HFF-Myc (cell line): ENCODE measurements at places on chromosomes 4 and X.

GRCh38 chrX:134443020-134443419, 16.9 kb upstream of the HPRT1 start:
- DNase-seq, result no peak

GRCh38 chr4:163598028-163598427, 103.5 kb downstream of the TMA16 start:
- no peak for DNase-seq

DNA sequence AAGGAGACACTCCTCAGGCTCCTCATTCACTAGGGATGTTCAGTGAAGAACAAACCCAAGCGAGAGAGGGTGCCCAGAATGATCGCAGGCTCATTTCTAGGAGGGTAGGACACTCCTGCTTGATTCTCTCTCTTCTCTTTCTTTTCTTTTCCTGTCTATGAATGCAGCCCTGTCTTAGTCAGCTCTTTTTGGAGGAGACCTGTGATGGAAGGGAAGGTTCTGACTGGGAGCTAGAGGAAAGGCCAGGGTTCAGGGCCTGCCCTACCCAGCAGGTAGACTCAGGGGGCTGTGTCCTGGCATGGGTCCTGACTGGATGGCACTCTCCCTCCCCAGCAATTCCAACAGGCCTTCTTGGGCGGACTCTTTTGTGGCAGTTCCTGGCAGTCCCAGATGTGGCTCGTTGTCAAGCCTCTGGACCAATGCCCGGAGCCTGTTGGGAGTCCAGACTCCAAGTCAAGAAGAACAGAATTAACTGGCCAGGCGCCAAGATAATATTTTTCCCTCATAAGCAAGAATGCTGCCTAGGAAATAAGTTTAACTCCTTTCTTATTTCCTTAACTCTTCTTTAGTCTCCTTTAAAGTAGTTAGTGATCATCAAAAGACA, 139.4 kb upstream of the SCML1 start:
- no peak for DNase-seq

- no peak for DNase-seq
These were observed 86.8 kb downstream of the WDFY3 start for GRCh38 chr4:84879651-84880200.

DNA sequence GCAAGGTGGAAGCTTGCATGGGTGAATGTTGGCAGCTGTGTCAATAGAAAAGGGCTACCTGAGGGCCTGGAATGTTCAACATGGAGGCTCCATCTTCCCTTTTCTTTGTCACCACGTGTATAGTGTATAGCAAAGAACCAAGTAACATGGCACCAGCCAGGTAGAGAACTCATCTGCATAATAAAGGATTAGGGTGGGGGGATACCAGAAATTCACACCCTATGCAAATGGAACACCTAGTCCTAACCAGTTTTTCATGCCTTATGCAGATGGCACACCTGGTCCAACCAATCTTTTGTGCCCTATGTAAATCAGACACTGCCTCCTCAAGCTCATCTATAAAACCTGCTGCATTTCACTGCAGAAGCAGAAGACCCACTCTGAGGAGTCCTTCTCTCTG, 169.6 kb upstream of the GLRA2 start:
- DNase-seq, result no peak

DNA sequence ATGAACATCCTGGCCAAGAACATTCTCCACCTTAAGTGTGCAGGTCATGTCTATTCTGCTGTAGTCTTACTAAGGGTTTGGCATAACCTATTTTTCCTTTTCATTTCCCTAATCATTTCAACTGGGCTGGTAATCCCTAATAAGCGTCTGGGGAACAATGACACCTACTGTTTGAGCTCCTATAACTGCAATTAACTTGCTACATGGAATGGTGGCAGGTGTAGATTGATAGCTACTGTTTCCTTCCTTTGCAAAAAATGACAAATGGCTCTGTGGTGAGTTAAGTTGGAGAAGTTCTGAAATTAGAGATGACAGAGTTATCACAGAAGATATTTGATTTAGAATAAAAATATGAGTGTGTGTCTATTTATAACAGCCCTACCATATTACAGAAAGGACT, 104.5 kb upstream of the NAP1L5 start:
- DNase-seq, result no peak

DNA sequence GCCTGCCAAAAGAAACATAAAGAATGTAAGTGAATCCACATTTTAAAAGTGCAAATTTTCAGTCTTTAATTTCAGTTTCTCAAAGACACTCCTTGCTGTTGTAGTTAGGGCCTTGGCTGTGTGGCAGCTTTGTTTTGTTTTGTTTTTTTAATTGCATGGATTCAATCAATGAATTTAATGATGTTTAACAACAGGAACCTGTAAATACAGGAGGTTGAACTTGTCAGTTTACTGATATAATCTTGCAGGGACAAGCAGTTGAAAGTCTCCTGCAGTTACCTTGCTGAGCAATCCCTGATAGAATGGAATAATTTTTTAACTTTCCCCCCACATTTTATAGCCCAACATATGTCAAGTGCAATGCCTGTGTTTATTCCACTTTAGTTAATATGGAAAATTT, 528.3 kb upstream of the PCDH7 start:
- no peak for DNase-seq

- DNase-seq, result no peak
These were observed 726.0 kb downstream of the GRID2 start for GRCh38 chr4:93029769-93030168.

DNA sequence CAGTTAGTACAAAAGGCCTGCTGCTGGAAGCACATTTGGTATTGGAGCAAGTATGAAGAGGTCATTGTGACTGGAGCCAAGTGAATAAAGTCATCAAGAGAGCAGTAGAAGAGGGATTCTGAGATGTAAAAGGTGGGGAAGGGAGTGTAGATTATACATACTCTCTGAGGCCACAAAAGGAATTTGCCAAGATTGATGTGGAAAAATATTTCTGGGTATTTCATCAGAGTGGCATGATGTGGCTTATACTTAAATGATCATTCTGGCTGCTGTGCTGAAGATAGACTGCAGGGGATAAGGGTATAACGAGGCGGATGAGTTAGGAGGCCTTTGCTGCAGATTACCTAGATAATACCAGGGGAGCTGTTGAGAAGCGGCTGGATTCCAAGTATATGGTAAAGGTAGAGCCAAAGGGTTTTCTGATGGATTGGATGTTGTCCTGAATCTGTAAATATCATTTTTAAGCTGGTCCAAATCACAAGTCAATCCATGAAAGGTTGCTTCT, 231.8 kb upstream of the AGA start:
- no peak for DNase-seq

DNA sequence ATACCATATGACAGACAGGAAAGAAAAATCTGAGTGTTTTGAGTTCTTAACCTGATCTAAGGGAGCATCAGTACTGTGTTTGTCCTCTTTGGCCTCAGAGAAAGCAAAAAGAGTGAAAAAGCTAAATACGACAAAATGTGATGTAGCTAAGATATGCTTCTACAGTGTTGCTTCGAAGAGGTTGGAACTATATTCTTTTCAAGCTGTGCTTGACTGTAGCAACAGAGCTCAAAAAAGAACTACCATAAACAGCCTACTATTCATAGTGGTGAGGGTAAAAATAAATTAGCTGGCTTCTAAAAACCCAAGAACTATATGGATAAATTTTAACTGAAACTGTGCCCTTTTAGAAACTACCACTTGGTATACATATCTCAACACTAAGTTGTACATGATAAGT, 881.8 kb upstream of the PCDH10 start:
- DNase-seq, result no peak

DNA sequence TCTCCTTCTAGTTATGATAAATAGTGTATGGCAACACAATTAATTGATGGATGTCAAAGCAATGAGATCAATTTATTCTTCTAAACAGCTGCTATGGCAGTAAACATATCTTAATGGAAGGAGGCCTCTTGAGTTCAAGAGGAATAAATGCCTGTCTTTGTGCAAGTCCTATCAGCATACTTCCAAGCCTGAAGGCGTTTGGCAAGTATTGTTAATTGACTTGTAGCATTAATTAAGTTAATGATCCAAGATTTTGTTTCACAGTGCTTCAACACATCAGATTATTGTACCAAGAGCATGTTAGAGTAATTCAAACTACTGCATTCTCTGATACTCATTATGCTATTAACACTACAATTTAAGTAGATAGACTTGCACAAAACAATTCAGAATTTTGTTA, 144.8 kb downstream of the FAT4 start:
- no peak for DNase-seq

- no peak for DNase-seq
These were observed 13.7 kb upstream of the UBA1 start for GRCh38 chrX:47179928-47180255.

DNA sequence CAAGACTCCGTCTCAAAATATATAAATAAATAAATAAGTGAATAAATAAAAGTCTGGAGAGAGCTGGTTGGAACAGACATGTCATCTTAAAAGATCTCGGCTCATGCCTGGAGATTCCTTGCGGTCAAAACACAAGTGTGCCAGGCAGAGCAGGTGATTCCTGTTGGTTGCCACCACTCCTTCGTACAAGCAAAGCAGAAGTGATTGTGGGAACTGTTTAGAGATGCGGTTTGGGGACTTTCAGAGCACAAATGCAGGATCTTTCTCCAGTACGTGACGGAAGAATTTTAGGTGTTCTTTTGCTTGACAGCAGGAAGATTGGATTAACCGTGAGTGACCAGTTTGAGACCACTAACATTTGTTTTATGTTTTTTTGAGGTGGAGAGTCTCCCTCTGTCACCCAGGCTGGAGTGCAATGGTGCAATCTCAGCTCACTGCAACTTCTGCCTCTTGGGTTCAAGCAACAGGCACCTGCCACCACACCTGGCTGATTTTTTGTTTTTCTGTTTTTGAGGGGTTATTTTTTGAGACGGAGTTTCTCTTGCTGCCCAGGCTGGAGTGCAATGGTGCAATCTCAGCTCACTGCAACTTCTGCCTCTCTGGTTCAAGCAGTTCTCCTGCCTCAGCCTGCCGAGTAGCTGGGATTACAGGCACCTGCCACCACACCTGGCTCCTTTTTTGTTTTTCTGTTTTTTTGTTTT, 2.8 kb upstream of the CRLF2 start:
- DNase-seq, result no peak

DNA sequence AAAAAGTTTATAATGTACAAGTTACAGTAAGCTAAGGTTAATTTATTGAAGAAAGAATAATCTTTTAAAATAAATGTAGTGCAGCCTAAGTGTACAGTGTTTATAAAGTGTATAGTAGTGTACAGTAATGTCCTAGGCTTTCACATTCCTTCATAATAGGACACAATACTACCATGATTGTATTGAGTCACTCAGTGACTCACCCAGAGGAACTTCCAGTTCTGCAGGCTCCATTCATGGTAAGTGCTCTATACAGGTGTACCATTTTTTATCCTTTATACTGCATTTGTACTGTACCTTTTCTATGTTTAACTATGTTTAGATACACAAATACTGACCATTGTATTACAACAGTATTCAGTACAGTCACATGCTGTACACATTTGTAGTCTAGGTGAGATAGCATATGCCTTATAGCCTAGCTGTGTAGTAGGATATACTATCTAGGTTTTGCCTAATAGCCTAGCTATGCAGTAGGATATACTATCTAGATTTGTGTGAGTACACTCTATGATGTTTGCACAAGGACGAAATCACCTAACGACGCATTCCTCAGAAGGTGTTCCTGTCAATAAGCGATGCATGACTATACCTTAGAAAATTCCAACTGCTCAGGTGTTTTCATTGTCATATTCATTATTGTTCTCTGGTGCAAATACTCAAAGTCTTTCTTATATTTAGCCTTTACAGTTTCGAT, 5.5 kb upstream of the TMEM255A start:
- no peak for DNase-seq

DNA sequence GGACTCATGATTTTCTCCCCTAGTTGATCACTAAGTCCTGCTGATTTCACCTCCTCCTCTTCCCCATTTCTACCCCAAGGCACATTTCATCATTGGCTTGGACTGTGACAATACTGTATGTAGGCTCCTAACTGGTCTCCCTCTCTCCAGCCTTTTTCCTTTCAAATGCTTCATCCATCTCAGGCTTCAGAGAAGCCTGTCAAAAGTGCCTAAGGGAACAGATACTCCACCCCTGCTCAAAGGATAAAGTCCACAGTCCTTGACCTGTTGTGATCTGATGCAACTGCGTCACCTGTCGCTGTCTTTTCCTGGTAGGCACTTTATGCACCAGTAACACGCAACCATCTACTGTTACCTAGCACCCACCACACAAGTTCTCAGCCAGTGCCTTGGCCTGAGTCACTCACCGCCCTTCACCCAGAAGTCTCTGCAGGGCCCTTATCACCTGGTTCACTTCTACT, 12.8 kb downstream of the SCARB2 start:
- no peak for DNase-seq

DNA sequence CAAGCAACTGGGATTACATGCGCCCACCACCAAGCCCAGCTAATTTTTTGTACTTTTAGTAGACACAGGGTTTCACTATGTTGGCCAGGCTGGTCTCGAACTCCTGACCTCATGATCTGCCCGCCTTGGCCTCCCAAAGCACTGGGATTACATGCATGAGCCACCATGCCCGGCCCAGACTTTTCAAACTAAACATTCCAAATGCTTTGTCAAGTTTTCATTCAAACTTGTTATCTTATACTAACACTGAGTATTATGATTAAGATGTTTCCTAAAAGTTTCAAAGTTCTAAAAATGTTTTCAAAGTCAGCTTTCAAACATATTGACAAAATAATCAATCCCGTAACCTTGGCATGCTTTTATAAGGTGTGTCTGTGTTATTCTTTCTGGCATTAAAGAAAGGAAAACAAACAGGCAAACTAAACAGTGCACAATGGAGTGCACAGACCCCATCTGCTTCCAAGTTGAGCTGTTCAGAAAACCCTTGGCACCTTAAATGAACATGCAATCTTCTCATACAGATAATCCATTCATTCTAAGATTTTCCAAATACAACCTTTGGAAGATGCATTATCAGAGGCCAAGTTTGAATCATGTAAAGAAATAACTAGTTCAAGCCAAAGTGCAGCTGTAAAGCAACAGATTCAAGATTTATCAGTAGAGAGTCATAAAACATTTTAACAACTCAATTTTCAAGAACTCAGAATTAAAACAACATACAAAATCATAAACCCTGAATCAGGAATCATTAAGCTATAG, 49.1 kb downstream of the ABCG2 start:
- DNase-seq, result no peak

GRCh38 chr4:80006935-80007744, 65.9 kb downstream of the ANTXR2 start:
- no peak for DNase-seq

GRCh38 chr4:62271107-62271506, 1071.0 kb downstream of the ADGRL3 start:
- no peak for DNase-seq

GRCh38 chr4:127791391-127791790, 9.3 kb downstream of the HSPA4L start:
- DNase-seq, result no peak

GRCh38 chr4:2871911-2872310, 28.3 kb downstream of the ADD1 start:
- no peak for DNase-seq

GRCh38 chr4:36351082-36351666, 69.8 kb downstream of the DTHD1 start:
- no peak for DNase-seq

- no peak for DNase-seq
These were observed 11.0 kb downstream of the SH3BP2 start for GRCh38 chr4:2803624-2804448.

- no peak for DNase-seq
These were observed 225.0 kb downstream of the GRIA3 start for GRCh38 chrX:123408821-123409737.

GRCh38 chr4:58491620-58492019, 1381.4 kb upstream of the IGFBP7 start:
- DNase-seq, result no peak

GRCh38 chr4:130172156-130172555, 1076.2 kb downstream of the C4orf33 start:
- DNase-seq, result no peak

GRCh38 chrX:48989483-48989882, 12.6 kb downstream of the GRIPAP1 start:
- no peak for DNase-seq

GRCh38 chrX:128891554-128891953, 631.7 kb downstream of the SMARCA1 start:
- no peak for DNase-seq
